Stimulated activated CD8-positive, alpha-beta memory T cell treated with anti-CD3 and anti-CD28 coated beads, Interleukin-2, amount 100 ng/mL, for 1 hour (primary cell): ENCODE measurements at places on chromosomes 11 and 22.

- no peak for DNase-seq
Measured at GRCh38 chr11:65576867-65577755, 1.3 kb downstream of the EHBP1L1 start.

DNA sequence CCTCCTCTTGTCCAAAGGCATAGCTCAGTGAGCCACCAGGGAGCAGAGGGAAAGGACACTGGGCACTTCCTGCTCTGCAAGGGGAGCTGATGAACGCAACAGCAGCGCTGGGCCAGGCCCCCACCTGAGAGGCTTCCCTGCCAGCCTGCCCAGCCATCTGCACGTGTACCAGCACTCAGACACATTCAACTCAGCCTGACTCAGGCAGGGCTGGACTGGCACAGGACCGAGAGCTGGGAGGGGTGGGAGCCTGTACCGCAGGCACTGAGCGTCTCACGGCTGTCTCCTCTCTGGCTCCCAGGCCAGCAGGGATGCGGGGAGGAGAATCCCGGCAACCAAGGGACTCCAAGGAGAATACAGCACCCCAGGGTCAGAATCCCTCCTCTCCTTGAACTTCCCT, 411.8 kb downstream of the CTTN start:
- no peak for DNase-seq

GRCh38 chr11:121870206-121871045, 245.6 kb downstream of the BLID start:
- no peak for DNase-seq

DNA sequence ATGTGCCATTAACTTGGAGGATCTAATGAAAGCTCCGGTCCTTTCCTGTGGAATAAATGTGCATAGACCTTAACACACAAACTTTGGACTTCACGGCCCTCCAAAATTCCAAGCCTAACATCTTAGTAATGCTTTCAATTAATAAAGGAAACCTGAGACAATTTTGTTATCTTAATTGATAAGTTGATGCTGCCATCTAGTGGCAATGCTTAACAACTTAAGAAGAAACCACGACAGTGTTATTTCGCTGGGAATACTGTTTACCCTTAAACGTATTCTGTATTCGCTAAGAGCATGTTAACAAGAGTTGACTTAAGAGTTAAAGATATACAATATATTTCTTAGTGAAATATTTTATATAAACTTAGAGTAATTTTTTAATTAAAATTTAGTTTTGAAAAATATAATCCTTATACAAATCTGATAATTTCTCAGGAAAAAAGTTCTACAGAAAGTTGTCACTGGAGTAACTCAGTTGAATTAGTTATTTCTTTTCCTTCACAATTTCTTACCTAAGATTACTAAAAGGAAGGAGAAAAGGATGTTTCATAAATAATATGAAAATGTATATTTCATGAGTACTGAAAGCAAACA, 35.0 kb upstream of the OR9G4 start:
- no peak for DNase-seq

- no peak for DNase-seq
Measured at GRCh38 chr11:104036588-104036987, at the start of gene DDI1. Gene DDI1 (plus strand): TSS chr11:104036640. CDS start chr11:104036823, 183 bp downstream.

DNA sequence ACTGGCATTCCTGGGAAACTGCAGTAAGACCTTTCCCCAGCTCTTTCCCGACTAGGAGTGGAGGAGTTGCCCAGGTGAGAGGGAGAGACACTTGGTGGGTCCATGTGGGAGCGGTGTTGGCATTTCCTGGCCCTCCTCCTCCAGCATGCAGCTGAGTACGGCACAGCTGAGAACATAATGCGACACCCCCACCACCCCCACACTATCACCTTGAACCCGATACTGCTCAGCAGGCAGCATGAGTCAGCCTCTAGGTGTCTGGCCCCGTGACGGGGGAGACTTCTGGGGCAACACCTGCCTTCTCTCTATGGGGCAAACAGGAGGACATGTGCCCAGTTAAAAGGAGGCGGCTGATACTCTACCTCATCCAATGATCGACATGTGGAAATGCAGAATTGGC, 64.4 kb downstream of the PKNOX2 start:
- DNase-seq = no peak

GRCh38 chr11:27282806-27283205, 80.2 kb downstream of the CCDC34 start:
- no peak for DNase-seq

DNA sequence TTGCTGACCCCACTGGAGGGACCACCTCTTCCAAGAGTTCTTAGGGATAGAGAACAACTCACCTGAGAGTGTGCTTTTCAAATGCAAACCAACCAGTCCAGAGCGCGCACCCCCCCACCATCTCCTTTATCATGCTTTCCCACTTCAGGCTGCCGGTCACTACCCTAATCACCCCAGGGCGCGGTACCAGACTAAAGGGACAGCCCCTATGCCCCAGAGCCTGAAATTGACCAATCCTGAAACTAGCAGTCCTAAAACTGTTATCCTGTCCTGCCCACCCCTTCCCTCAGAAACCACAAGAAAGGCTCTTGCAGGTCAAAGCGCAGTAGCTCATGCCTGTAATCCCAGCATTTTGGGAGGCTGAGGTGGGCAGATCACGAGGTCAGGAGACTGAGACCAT, 37.0 kb downstream of the NEAT1 start:
- DNase-seq = no peak

GRCh38 chr22:23826510-23827350, 12.1 kb downstream of the DERL3 start:
- DNase-seq = no peak

DNA sequence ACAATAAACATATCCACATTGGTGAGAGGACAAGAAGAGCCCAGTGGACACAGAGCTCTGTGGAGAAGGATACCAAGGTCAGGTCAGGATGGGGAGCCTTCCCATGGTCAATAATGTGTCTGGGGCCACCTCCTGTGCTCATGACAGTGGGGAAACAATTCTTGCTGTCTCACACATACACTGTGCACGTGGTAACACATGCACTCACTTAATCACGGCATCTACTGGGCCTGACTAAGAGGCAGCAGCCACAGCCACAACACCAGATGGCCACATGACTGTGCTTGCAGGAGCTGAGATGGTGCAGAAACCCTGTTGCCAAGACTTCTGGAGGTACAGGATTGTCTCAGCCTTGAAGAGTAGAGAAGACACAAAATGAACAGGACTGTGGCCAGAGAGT, 28.6 kb downstream of the C22orf42 start:
- DNase-seq = no peak

- DNase-seq = no peak
Measured at GRCh38 chr11:127627629-127628457, 627.3 kb upstream of the KIRREL3 start.

- no peak for DNase-seq
Measured at GRCh38 chr22:23156286-23156685, 11.0 kb downstream of the RAB36 start.

GRCh38 chr11:123137431-123138224, 57.4 kb downstream of the CLMP start:
- no peak for DNase-seq

- DNase-seq = no peak
Measured at GRCh38 chr11:121996574-121996973, 119.4 kb downstream of the BLID start.

- no peak for DNase-seq
Measured at GRCh38 chr11:12824281-12825041, 150.2 kb downstream of the TEAD1 start.
